ENCODE measurements at places on chromosomes 4 and X.

DNA sequence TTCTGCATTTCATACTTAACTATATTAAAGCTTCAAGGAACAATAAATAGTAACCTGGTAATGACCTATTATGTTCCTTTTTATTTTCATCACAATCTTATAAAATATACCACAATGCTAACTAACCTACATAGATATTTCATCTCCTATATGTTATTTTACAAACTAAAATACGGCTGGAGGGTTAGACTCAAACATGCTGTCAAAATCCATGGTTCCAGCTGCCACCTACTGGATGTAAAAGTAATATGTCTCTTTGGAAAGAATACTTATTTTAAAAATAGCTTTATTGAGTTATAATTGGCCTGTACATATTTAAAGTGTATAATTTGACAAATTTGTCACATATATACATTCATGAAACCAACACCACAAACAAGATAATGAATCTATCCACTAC, 15.0 kb downstream of the RGN start:
- DNase-seq: peak; percentile 21

DNA sequence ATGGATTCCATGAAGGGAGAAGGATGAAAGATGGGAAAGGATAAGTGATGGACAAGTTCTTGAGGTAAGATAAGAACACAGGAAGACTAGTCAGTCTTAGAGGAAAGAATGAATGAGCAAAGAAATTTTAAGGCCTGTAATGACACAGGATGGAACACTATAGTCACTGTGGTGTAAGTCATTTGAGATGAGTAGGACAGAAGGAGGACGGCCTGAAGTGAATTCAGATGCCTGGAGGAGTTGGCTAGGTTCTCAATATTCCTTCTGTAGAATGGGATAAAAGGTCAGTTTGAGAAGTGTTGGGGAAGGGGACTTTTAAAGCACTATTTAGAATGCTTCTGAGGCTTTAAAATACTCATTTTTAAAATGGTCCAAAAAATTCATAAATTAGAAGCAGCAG, 3.9 kb downstream of the MSMO1 start:
- DNase-seq: peak; percentile 63

GRCh38 chr4:1686440-1687036, 2.4 kb upstream of the FAM53A start:
- no peak for DNase-seq

- peak; percentile 2 for DNase-seq
Measured at GRCh38 chrX:107025545-107025944, 25.5 kb upstream of the MORC4 start.

GRCh38 chr4:150140774-150141400, 62.6 kb downstream of the DCLK2 start:
- peak; percentile 51 for DNase-seq

GRCh38 chr4:88818631-88819470, 121.2 kb upstream of the NAP1L5 start:
- peak; percentile 29 for DNase-seq
